ENCODE measurements at places on chromosomes 6 and 20.

DNA sequence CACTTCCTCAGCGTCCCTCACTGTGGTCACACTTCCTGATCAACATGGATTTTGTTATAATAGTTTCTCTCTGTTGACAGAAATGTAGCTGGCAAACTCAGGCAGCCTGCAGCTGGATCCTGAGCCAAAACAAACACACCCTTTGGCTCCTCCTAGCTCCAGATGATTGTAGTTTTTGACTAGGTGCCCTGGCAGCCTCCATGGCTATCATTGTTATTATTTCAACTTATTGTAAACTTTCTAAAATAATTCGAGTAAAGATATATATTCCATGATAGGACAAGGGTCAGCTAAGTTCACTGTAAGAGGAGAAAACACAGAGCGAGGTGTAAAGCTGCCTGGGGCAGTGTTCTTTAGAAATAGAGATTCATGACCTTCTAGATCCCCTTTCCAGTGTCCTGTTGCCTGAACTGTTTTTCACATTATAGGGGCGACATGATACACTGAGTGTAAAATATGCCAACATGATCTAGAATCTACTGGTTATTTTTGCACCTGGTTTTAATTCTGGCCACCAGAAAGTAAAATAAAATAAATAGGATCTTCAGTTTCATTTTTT, 98.2 kb upstream of the HDGFL1 start:
- no peak for DNase-seq

DNA sequence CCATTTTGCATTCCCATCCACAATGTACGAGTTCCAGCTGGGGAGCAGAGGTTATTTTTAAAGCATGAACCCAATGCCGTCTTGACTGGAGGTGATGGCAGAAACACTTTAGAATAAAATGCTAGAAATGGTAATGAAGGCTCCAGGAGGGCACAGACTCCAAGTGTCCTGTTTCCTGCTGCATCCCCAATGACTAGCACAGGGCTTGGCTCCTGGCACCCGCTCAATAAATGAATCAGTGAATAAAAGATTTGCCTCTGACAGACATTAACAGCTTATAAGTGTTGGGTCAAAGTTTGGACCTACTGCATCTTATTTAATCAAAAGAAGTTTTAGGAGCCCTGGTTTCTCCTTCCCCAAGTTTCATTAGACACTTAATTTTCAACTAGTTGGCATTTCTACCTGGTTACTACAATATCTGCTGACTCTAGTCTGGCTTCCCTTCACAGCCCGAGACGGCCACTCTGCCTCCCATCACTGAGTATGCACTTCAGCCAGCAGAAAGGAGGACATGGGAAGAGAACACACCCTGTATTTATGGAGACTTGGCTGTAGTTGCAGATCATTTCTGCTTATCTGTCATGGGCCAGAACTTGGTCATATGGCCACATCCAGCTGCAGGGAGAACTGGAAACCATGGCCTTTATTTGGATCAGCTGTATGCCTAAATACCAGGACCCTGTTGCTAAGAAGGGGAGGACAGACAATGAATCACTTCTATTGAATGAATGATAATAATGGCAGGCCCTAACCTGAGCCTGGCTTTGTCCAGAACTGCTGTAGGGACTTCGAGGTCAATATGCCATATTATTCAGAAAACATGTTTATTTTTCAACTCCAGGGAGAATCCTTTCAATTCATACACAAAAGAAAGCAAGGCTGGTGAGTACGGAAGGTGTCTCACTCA, 63.1 kb downstream of the TTI1 start:
- DNase-seq = no peak

- DNase-seq = no peak
Observed at GRCh38 chr6:48757661-48758060, 646.7 kb upstream of the PTCHD4 start.

DNA sequence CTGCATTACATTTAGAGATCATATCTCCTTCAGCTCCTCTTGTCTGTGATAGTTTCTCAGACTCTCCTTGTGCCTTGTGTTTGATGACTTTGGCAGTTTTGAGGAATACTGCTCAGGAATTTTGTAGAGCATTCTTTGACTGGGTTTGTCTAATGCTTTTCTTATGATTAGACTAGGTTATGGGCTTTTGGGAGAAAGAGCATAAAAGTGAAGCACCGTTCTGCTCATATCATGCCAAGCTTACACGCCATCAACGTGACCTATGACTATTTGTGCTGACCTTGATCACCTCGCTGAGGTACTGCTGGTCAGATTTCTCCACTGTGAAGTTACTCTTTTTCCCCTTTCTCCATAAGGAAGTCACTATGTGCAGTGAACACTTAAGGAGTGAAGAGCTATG, 256.0 kb downstream of the LY86 start:
- DNase-seq = no peak

DNA sequence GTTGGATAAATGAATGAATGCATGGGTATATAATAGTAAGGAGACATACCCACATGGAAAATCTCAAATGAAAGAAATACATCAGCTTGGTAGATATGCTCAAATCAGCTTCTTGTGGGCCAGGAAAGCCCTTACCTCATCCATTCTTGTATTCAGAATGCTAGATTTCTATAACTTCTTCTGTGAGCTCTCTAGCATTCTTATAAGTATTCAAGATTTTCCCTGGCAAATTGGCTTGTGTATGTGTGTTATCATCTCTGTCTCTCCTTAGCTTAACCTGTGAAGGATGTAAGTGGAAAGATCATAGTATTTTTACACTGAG, 100.8 kb downstream of the OR2B2 start:
- DNase-seq = no peak

GRCh38 chr20:44837946-44838345, 27.6 kb upstream of the RIMS4 start:
- DNase-seq = no peak

GRCh38 chr6:134683783-134684422, 266.0 kb downstream of the ALDH8A1 start:
- DNase-seq = no peak

GRCh38 chr6:132830334-132830751, 16.0 kb downstream of the RPS12 start:
- no peak for DNase-seq

DNA sequence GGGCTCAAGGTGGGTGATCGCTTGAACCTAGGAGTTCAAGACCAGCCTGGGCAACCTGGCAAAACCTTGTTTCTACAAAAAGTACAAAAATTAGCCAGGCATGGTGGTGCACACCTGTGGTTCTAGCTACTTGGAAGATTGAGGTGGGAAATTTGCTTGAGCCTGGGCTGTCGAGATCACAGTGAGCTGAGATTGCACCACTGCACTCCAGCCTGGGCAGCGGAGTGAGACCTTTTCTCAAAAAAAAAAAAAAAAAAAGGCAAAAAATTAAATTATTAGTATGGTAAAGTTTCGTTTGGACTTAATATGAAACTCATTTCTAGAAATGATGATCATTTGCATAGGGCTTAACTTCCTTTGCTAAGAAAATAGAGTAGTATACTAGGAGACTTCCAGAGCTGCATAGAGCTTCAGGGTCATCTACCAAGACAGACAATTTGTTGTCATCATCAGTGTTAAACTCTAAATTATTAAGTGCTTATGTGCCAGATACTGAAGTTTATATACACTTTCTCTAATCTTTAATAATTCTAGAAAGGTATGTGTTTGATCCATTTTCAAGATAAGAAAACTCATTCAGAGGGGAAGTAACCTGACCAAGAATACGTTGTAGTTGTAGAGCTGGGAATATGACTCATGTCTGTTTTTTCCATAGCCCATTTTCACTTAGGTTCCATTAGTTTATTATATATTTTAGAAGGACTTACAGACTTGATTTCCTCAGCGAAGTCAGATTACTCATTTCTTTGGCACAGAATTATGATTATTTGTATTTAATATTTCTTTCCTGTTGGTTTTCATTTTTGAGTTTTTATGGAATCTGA, 84.5 kb downstream of the SLC16A10 start:
- DNase-seq = no peak

- DNase-seq = no peak
Observed at GRCh38 chr6:8535519-8535918, 100.2 kb upstream of the SLC35B3 start.

GRCh38 chr6:34068462-34069044, 77.3 kb downstream of the GRM4 start:
- no peak for DNase-seq

DNA sequence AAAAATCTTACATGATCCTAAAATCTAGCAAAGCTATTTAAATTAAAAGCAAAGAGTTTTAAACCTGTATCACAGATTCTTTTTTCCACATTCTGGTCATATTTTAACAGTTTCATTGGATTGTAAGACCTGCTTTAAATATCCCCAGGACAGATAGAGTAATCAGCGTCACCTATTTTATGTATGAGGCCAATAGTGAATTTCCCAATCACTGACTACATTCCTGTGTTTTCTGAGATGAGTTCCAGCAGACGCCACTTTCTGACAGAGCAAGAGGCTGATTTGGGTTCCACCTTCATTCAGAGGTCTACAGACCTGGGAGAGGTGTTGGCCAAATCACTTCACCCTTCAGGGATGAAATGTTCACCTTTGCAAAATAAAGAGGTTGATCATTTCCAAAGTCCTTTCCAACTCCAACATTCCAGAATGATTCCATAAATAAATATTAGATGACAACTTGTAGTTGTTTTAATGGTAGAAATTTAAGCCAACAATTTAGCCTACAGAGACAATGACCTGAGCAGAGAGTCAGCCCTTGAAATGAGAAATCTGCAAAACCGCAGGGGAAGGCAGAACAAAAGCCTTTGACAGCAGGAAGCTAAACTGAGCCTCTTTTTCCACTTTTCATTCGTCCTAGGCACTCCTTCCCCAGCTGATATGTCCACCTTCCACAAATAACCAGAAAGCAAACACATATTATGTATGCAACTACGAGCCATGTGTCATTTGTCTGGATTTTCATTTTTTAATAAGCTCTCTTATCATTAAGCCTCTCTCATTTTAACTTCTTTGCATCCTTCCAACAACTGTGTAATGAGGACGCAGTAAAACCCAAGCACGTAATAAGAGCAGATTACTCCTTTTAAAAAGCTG, 105.2 kb downstream of the TFAP2A start:
- no peak for DNase-seq

DNA sequence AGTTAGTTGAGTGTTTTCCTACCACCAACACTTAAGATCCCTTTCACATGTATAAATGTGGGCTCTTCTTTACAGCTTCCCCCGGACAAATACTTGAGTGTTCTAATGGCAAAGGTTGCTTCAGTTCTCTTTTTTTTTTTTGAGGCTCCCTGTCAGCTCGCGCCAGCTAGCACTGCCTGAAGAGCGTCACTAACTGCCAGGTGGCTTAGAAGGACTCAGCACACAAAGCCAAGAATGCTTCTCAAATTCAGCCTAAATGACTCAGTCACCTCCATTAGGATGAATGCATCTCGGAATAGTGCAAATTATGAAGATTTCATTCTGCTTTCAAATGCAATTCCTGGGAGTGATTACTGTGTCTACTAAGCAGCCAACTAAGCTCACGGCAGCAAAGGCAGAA, 150.7 kb upstream of the BTBD3 start:
- DNase-seq = no peak

GRCh38 chr6:10733863-10734262, 11.0 kb downstream of the TMEM14C start:
- no peak for DNase-seq

- no peak for DNase-seq
Observed at GRCh38 chr20:53940907-53941545, 129.4 kb downstream of the BCAS1 start.

DNA sequence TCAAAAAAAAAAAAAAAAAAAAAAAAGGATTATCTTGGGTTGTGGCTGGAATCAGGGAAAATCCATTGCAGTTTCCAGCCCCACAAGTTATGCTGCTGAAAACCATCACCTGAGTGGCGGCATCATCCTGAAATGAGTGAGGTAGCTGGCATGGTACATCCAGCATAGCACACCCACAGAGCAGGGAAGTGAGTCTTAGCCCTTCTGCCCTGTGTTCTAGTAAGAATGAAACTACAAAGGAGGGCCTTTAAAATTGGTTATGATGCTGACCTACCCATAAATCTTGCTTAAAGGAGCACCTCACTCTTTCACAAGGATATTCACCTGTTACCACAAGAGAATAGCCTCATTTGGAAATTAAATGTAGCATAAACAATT, 119.2 kb downstream of the NFATC2 start:
- DNase-seq = no peak

DNA sequence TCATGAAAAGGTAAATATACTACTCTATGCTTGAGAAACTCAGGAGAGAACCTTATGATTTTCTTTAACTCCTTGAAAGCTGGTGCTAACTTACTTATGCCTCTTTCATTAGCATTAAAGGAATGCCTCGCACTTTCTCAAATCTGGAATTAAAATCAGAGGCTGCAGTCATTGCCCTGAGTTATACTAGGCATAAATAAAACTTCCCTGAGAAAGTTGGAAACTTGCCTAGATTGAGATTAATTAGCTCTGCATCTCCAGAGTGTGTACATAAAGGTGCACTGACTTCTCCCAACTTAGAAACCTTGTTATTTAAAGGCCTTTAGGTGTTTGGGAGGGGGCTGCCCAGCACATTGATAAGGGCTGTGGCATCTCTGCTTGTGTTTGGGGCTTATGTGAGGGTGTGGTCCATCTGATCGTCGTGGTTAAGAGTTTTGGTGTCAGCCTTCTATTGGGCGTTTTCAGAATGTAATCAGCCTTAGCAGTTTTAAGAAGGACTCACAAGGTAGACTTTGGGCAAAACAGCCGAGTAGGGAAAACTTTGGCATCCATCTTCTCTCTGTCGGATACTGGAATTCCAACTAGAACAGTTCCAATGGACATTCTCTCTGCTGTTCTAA, 32.1 kb upstream of the CCN6 start:
- no peak for DNase-seq

DNA sequence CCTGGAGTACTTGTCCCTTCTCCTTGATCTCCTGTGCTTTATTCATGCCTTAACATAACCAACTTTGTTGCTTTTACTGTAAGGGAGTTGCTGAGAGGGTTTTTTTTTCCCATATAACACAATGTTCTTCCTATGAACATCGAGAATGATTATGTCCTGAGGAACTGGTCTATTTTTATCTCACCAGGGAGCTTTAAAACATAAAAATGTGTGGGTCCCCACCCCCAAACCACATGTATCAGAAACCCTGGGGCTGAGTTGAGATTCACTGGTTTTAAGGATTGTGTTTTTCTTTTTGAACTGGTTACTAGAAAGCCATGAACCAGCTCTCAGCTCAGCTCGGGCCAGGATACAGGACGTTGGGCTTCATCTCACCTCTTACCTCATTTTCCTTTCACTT, 118.5 kb upstream of the JAG1 start:
- DNase-seq = no peak

GRCh38 chr6:87407561-87407900, 241 bp upstream of the CFAP206 start:
- DNase-seq = no peak

Measured in WTC11 (cell line).